ENCODE measurements at places on chromosomes 6 and 20.
A peak's percentile ranks its signal among the peaks of the same experiment; 100 is the strongest.

- DNase-seq, result no peak
These were observed 435.7 kb upstream of the FKBP1C start for GRCh38 chr6:62775427-62776022.

DNA sequence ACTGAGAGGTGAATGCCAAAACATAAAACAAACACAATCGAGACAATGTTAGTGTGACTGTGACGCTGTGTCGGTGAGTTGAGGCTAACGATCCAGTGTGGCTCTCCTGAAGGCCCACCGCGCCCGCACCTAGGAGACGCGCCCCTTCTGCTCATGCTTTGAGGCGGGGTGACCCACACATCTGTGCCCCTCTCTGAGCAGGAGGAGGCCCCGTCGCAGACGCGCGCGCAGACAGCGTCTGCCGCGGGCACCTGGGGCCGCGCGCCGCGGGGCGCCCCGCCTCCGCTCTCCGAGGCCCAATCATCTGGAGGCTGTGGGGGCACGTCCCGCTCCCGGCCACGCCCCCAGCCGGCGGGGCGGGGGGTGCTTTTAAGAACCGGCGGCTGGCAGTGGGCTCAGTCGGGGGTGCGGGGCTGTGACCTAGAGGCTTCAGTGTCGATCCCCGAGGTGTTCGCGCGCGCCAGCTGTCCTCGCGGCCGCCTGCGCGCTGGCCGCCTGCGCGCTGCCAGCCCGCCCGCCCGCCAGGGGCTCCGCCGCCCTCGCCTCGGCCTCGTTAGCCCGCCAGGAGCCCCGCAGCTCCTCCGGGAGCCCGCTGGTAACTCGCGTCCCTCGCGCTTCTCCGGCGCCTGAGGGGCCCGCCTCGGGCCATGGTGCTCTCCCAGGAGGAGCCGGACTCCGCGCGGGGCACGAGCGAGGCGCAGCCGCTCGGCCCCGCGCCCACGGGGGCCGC lies at the start of gene SLC16A10:
SLC16A10 (plus strand) TSS at position 398 of the 730 bp plus-strand sequence; CDS start at position 648, 250 bp downstream.
- peak; percentile 51 for DNase-seq

DNA sequence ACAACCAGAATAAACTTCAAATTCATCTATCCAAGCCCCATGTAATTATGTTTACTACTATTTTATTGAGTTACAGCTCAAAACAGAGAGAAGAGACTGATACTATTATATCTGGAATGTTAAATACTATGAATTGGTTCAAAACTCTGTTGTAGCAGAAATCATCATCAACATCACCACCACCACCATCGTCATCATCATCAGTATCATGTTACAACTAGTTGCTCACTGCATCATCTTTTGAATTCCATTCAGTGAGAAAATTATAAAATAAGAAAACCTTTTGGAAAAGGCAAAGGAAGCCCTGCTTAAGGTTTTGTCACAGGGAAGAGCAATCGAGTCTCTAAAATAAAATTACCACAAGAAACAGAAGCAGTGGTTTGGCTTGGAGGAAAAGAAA lies 36.2 kb upstream of the THEMIS start:
- DNase-seq, result no peak

DNA sequence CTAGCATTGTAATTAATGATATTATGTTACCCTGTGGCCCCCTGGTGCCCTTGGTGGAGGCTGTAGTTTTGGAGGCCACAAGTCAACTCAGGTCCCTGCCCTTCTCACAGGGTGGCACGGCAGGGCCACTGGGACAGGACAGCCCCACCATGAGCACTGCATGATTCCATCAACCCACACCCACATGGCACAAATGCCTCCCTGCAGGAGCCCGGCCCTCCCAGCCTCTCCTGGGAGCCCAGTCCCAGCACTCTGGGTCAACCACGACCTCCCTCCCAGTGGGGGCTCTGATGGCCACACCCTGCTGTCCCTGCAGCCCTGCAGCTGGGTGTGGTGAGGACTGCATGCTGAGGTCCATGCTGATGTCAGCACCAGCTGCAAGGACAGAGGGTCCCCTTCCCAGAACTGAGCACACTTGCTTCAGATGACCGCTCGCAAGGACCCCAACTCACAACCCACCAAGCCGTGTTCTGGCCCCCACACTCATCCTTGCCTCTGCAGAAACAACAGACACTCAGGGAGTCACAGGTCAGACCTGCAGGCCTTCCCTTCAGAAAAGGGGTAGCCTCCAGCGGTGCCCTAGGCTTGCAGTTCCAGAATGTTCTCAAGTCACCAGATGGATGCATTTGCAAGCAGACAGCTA lies 15.7 kb upstream of the CST7 start:
- no peak for DNase-seq

GRCh38 chr6:125230674-125231073 lies 71.1 kb downstream of the HDDC2 start:
- no peak for DNase-seq

GRCh38 chr6:15046751-15047150 lies 199.1 kb upstream of the JARID2 start:
- DNase-seq, result no peak
